Stimulated activated CD4-positive, alpha-beta T cell treated with anti-CD3 and anti-CD28 coated beads, TNF-alpha, amount 100 ng/mL, for 24 hours (primary cell): ENCODE measurements at places on chromosomes 11 and 22.

DNA sequence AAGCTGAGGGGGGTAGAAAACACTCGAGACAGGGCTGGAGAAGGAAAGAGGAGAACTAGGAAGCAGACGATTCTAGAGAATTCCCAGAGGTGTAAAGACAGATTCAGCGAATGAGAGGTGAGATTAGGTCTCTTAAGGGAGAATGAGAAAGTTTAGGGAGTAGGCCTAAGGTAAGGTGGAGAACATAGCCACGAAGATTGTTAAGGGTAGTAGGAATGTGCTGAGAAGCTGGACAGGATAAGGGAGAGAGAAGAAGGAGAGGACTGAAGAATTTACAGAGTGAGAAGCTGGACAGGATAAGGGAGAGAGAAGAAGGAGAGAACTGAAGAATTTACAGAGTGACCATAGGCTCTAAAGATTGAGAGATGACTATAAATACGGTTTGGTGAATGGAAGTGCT, 908 bp downstream of the PPME1 start:
- DNase-seq = no peak

- no peak for DNase-seq
These were observed 51.9 kb downstream of the TEAD1 start for GRCh38 chr11:12725863-12726682.

- DNase-seq = no peak
These were observed 29.0 kb downstream of the MMP13 start for GRCh38 chr11:102926517-102926916.

GRCh38 chr22:32701034-32701433, 100.5 kb upstream of the TIMP3 start:
- DNase-seq = no peak

GRCh38 chr22:46972901-46973831, 210.7 kb downstream of the TBC1D22A start:
- no peak for DNase-seq

GRCh38 chr11:43644621-43645299, 35.8 kb upstream of the HSD17B12 start:
- no peak for DNase-seq

- no peak for DNase-seq
These were observed 249.3 kb downstream of the DDX10 start for GRCh38 chr11:108914211-108914610.

DNA sequence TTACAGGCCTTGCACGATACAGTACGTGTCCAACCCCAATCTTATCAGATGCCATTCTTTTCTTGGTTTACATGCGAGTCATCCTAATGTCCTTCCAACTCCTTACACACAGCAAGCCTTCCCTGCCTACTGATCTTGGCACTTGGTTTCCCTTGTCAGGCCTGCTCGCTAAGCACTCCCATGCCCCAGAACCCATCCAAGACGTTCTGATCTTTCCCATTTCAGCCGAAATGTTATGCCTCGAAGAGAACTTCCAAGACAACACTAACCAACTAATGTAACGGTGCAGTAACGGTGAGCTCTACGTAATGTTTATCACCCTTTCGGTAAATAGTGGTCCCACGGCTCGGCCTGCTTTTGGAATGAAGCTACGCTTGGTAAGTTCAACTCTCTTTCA, 521 bp downstream of the PES1 start:
- no peak for DNase-seq

GRCh38 chr22:43860831-43861230, 1.5 kb downstream of the SULT4A1 start:
- DNase-seq = no peak

GRCh38 chr11:81365496-81365895, 1368.2 kb downstream of the FAM181B start:
- no peak for DNase-seq

DNA sequence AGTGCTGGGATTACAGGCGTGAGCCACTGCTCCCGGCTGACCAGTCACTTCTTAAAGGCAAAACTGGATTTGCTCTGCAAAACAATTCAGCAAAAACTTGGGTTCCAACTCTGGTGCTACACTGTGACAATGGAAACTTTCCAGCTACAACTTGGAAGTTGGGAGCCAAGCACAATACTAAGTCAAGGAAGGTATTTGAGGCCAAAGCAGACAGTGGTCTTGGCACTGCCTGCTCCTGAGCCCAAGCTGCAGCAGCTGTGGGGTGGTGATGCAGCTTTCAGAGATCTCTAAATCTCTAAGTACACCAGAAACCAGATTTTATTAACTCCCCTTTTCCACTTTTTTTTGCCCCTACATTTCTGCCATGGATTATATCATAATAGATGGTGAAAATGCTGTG, 17.5 kb downstream of the ADM start:
- DNase-seq = no peak

GRCh38 chr11:14310679-14311078, 48.3 kb downstream of the RRAS2 start:
- no peak for DNase-seq

DNA sequence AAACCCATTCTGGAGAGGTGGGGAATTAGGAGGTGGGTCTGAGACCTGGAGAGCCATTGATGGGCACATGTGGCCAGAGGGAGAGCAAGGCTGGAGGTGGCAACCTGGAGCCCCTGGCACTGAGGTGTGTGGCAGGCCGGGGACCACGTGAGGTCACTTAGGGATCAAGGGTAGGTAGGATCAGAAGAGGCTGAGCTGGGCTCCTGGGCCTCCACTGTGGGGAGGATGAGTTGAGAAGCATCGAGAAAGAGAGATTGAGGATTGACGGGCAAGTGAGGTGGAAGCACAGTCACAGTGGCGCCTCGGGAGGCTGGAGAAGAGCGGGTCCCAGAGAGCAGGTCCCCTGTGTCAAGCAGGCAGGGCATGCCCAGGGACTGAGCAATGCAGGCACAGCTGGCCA, 4.1 kb downstream of the GNAZ start:
- no peak for DNase-seq

DNA sequence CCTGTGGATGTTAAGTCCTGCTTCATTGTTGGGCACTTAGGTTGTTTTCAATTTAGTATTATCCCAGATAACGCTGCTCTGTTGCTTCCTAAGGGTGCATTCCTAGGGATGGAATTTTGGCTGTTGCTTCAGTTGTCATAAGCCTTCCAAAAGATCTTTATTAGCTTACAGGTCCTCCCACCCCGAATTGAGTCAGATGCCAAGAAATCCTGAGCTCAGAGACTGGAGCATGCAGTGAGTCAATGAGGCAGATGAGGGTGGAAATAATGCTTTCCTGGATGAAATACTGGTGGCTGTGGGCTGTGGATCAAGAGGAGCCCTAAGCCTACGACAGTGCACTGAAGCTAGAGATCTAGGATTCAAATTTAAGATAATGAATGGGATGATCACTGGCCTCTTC, 10.7 kb upstream of the IL18BP start:
- DNase-seq = no peak

GRCh38 chr11:115005663-115006062, 327.3 kb downstream of the NXPE2 start:
- no peak for DNase-seq

DNA sequence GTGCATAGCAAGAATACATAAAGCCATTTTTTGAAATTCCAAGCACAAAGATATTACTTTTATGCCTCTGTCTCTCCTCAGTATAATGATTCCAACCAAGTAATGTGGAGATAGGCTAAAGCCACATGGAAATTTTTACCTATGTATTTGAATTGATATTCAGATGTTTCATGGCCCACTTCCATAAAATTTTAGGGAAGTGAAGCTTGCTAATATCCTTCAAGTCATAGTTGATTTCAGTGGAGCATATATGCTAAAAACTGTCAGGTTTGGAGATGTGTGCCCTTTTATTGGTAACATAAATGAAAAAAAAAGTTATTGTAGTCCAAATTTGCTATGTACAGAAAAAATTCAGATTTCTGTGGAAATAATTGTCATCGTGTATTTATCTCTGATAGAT, 12.3 kb downstream of the MS4A4E start:
- DNase-seq = no peak
